Motor neuron (in vitro differentiated cells): ENCODE measurements at places on chromosomes 3 and 15.

GRCh38 chr3:115245899-115246298 is 98.8 kb upstream of the ZBTB20 start:
- ATAC-seq: no peak

DNA sequence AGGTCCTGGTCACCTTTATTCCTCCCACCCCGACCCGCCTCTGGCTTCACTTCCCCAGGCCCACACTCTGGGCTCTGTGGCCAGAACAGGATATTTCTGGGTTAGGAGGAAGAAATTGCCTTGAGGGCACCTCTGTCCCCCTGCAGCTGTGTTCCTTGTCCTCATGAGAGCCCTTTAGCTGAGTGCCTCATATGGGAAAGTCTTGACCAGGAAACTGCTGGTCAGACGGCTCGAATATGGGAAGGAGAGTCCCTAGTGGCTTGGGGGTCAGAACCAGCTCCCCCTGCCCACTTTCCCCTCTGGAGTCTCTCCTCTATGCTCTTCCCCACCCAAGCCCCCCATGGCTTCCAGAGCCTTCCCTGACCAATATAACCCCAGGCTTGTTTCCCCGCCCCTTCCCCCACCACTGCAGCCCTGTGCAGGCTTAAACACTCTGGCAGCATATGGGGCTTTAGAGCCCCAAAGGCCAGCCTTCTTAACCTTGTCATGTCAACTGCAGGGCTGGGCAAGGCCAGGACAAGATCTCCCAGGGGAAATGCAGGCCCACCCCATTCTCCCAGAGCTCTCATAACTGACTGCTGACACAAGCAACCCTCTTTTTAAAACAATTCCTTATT is 36.4 kb downstream of the SEC22C start:
- no peak for ATAC-seq

- no peak for ATAC-seq
Observed at GRCh38 chr3:27224197-27224596, 145.0 kb downstream of the NEK10 start.

DNA sequence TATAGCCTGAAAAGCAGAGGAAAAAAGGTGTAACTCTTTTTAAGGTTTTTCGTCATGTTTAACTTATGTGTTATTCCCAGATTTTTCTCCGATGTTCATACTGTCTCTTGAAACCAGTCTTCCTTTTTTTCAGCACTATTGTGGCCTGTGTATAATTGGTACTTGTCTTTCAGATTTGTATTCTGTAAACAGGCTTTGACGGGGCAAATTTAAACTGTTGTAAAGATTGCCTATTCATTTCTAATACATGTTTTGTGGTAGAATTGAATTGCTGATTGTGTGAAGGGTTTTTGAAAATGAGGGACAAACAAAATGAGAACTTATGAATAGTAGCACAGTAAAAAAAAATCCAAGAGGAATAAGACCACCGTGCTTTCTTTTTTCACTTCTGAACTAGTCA is 33.6 kb downstream of the AKAP13 start:
- no peak for ATAC-seq

- ATAC-seq: no peak
Observed at GRCh38 chr3:81909796-81910195, 148.4 kb upstream of the GBE1 start.

DNA sequence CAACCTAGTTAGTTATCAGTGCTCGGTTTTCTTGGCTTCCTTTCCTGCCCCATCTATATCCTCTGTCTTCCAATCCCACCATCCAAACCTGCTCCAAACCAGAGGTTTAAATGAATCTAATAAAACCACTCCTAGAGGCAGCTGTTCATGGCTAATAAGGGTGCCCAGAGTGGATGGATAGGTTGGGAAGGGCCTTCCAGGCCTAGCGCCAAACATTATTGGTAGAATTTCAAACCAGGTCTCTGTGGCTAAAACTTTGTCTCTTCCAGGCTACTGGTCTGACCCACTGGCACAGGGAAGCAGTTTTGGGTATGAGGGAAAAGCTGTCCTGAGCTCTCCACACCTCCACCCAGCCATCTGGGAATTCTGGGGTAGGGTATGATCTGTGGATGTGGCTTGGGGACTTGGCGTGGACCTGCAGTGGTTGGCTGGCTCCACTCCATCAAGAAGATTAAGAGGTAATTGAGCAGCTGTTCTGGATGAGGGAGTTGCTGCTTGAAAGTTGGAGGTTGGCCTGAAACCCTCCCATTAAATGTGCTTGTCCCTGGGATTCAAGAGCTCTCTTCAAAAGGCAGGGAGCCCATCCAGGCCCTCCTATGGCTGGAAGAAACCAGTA is 29.3 kb upstream of the INSYN1 start:
- ATAC-seq: no peak
